Stimulated activated CD4-positive, alpha-beta T cell treated with anti-CD3 and anti-CD28 coated beads, Interleukin-12 subunit alpha, Interleukin-12 subunit beta, amount 100 ng/mL, for 4 hours (primary cell): ENCODE measurements at places on chromosomes 7 and 10.

GRCh38 chr7:47221826-47222225 lies 360.1 kb downstream of the TNS3 start:
- DNase-seq = no peak

GRCh38 chr7:138845711-138846110 lies 47.7 kb upstream of the ATP6V0A4 start:
- no peak for DNase-seq

DNA sequence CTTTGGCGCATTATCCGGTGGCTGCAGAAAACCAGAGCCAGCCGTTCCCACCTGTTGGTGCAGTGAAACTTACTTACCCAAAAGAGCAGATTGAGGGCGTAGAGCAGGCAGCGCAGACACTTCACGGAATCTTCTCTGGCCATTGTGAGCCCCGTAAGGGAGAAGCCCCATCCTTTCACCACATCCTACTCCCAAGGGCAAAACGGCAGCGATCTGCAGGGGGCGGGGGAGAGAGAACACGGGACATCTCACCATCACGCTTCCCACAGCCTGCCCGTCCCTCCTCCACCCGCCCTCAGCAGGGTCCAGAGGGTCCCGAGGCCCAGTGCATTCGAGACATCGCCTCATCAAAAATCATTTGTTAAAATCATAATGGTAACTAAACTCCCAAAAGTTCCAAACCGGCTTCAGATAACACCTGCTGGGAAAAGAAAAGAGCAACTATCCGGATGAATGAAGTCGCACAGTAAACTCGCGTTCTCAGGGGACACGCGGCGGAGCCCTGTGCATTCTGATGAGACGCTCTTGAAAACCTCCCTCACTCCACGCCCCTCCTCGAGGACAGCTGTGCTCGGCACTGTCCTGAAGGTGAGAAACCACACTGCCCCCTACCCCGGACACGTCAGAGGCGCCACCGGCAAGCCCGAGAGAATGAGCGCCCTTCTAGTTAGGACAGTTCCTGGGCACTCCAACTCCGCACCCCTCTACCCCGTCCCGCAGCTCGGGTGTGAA lies 1.2 kb downstream of the TSPAN12 start:
- DNase-seq = peak; percentile 8

GRCh38 chr10:13784067-13784466 lies 197.3 kb downstream of the PRPF18 start:
- DNase-seq = no peak
